ENCODE measurements at places on chromosomes 7 and 10.

DNA sequence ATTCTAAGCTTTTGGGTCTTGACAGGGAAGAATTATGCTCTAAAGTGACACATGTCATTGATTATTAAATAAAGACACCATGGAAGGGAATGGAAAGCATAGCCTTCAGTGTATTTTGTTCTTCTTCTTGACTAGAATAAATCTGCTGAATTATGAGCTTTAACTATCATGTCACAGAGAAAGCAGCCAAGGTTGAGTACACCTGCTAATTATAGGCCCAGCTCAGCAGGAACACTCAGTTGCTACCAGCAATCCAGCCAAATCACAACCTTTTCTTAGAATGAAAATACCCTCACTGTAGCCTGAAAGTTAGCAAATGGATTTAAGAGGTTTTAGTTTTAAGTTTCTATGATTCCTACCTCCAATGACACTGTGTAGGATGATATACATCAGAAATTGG is 225.3 kb upstream of the RHOBTB1 start:
- DNase-seq: no peak

DNA sequence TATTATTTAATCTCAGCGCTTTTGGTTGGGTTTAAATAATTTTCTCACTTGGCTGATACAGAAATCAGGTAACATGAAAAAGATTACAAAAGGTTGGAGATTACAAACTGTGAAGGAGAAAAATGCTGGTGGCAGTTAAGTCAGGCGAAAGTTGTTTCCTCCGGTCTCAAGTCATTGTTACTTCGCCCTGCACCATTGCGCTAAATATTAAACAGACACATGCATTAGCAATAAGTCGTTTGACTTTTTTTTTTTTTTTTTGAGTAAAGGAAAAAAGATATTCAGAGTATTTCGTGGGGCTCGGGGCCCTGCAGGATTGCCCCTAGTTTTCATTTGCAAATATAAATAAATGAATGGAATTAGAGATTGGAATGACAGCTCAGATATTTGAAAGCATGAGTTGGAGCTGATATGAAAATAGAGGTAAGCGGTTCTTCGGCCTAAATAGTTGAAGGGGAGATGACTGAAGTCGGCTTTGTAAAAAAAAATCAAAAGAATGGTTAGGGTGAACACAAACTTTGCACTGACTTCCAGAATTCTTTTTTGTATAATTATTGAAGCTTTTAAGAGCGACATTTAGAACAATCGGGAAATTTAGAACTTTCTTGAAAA is 914 bp downstream of the SDHAF3 start:
- no peak for DNase-seq

GRCh38 chr10:47225928-47226645 is 73.9 kb upstream of the GDF10 start:
- DNase-seq: no peak

DNA sequence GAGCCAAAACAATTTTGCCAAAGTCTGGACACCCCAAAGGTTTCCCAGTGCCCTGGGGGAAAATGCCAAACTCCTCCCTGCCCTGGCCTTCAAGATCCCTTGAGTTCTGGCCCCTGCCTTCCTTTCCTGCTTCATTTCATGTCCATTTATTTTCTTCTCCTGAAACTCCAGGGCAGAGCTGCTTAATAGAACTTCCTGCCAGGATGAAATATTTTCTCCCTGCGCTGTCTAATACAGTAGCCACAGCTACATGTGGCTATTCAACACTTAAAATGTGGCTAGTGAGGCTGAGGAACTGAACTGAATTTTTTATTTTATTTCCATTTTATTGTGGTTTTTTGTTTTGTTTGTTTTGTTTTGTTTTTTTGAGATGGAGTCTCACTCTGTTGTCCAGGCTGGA is 49.6 kb downstream of the COL13A1 start:
- no peak for DNase-seq

GRCh38 chr7:117072620-117073118 is 119.4 kb downstream of the ST7 start:
- no peak for DNase-seq

DNA sequence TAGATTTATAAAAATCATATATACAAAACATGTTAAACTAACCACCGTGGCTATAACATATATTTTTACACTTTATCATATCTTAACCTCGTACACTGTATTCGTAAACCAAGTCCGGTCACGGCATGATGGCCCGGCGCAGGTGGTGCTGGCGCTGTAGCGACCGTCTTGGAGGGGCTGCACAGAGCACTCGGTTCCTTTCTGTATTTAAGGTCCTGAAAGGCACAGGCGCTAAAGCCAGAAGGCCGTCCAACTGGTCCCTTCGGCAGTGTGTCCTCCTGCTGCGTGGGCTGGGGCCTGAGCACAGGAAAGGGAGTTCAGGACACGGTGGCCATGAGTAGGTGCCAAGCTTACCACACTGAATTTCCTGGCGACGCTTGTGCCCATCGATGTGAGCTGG is 33.8 kb downstream of the AMZ1 start:
- DNase-seq: no peak

DNA sequence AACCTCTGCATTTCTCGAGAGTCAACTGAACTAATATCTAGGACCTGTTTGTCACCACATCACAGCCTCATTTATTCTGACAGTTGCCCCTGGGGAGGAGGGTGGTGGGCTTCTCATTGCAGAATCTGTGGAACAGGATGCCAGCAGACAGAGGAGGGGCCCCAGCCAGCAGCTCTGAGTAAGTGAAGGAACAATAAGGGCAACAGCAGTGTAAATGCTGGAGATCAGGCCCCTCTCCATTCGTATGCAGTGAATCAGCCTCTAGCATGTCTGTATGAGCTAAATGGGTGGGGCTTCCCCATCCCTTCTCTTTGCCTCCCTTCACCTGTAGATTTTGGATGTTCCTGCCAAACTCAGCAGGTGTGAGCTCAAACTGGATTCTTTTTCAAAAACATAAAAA is 7.7 kb upstream of the CPVL start:
- no peak for DNase-seq

DNA sequence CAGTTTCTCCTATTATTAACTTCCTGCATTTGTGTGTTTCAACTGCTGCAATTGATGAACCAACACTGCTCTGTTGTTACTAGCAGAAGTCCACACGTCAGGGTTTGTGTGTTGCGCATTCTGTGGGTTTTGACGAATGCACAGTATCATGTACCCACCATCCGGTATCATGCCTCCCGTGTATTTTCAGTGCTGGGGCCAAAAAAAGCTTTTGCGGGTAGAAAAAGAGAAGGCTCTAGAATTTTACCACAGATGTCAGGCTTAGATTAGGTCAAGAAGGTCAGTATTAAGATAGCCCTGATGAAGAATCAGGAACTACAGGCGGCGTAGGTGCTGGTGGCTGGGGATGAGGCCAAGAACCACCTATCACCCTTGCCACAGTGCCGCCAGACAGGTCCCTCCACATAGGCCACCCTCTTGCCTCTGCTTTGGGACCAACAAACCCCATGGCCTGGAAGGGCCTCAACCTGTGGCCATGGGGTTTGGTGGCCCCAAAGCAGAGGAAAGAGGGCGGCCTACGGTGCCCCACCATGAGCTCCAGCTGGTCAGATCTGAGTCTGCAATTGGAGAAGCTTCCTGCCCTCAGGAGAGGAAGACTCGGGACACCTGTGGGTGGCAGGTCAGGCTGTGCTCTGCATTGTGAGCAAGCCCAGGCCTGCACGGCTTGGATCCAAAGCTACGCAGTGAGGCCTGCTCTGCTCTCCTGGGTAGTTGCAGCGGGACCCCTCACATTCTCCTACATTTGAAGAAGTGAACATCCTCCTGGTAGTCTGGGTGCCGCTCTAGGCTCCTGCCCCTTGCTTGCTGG is 71.9 kb downstream of the MKI67 start:
- DNase-seq: no peak

DNA sequence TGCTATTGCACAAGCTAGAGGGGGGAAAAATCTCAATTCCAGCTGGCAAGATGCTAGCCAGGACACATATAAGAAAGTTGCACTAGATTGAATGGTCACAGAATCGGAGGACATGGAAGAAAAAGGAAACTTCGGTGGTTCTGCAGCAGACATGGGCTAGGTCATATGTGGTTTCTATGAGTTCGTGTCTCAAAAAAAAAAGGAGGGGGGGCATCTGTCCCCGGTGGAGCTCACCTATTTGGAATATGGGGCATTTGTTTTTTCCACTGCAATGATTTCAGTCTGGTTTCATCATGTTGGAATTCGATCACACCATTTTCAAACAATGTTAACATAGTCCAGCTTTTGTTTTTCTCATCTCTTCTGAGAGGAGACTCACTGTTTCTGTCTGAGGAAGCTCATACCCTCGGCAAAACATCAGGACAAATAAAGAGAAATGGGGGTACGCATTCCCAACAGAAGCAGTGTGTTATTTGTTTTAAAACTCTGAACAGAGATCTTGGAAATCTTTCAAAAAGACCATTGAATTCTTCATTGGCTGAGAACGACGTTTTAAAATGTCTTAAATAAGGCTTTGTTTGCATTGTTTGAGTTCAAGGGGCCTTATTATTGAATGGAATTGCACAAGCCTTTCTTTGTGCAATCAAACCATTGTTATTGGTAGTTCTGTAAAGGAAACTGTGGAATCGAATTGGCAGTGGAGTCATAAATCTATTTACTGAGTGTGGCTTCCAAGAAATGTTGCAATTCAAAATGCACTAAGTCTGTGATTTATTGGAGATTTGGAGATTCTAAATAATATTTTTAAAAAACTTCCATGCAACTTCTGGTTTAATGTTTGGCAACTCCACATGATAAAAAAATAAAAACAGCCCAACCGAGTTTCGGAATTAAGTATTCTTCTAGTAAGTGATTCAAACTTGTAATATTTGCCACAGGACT is 173.2 kb downstream of the RTKN2 start:
- no peak for DNase-seq

- no peak for DNase-seq
Observed at GRCh38 chr7:1654738-1655475, 15.2 kb upstream of the ELFN1 start.

GRCh38 chr10:116043861-116044260 is 229.1 kb downstream of the GFRA1 start:
- no peak for DNase-seq

GRCh38 chr7:2929321-2930201 is 85.5 kb upstream of the GNA12 start:
- DNase-seq: no peak

- no peak for DNase-seq
Observed at GRCh38 chr10:132665946-132666704, 119.8 kb downstream of the NKX6-2 start.

- no peak for DNase-seq
Observed at GRCh38 chr7:117582219-117582704, 102.4 kb downstream of the CFTR start.

DNA sequence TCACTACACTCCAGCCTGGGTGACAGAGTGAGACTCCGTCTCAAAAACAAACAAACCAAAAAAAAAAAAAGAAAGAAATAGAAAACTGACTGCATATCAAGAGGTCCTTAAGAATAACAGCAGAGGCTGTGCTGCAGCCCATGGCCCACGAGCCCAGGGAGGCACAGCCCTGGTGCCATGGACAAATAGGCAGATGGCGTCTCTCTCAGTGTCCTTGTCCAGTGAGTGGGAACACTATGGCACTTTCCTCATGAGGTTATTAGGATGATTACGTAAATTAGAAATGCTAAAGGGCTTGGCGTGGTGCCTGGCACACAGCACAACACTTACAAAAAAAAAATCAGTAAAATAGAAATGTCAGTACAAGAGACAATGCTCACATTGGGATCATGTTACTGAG is 33.4 kb upstream of the PFKP start:
- no peak for DNase-seq

DNA sequence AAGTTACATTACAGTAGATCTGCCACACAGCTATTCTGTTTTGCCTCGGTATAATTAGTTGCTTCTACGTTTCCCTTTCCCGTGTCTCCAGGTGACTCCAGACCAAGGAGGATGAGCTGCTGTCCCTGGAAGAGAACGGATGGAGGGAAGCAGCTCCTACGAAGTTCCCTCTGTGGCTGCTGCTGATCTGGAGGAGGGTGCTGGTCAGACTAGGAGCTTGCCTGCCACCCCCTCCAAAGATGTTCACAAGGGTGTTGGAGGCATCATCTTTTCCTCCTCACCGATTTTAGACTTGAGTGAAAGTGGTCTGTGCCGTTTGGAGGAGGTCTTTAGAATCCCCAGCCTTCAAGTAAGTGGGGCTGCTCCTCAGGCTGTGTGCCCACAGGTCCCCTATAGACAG is 1.4 kb downstream of the LRRC27 start:
- DNase-seq: no peak

DNA sequence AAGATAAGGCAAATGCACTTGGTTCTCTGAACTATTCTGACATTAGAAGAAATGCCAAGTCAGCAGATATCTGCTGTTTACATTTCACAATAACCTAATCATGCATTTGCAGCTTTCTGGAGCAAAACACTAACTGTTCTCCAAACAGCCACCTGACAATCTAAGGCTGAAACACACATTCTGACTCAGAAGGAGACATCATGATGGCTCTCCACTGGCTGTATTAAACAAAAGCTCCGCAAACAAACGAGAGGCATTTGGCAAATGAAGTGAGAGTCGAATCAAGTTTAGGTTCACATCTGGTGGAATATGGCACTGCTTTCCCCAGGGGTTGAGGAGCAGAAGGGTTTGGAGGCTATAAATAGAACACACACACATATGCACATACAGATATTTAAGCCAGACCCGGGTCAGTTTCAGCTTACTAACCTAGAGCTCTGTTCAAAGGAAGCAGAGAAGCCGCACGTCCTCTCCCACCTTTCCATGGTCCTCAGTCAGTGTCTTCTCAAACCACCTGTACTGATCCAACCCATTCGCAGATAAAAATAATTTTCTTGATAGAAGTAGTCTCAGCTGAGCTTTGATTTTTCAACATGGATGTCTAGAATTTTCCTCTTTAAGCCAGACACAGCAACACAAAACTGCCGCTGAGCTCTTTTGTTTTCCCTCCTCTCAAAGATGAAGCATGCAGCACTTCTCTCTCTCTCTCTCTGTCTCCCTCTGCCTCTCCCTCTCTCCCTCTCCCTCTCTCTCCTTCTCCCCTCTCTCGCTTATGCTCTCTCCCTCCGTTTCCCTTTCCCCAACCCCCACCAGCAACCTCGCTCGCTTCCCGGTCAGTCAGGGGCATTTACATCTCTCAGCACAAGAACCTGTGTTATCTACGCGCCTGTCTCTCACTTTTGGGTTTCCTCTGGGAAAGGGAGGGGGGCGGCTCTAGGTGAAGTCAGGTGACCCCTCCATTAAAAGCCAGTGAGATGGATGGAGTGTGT is 682.8 kb downstream of the MAGI2 start:
- no peak for DNase-seq

DNA sequence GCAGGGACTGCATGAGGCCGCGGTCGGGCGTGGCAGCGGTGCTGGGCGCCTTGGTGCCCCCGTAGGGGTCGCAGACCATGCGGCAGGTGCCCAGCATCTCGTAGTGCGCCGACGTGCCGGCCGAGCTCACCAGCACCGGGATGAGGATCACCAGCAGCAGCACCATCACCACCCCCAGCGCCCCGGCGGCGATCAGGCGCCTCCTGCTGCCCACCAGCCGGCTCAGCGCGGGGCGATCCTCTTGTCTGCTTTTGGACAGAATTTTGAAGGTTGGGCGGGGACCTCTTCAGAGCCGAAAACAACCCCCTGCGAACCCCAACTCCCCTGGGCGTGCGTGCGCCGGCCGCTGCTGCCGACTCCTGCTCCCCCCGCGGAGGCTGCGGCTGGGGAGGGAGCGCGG is 779 bp downstream of the C1QL3 start:
- peak; percentile 46 for DNase-seq

All from GM12892 (cell line).